ENCODE measurements at places on chromosomes 2 and 18.

DNA sequence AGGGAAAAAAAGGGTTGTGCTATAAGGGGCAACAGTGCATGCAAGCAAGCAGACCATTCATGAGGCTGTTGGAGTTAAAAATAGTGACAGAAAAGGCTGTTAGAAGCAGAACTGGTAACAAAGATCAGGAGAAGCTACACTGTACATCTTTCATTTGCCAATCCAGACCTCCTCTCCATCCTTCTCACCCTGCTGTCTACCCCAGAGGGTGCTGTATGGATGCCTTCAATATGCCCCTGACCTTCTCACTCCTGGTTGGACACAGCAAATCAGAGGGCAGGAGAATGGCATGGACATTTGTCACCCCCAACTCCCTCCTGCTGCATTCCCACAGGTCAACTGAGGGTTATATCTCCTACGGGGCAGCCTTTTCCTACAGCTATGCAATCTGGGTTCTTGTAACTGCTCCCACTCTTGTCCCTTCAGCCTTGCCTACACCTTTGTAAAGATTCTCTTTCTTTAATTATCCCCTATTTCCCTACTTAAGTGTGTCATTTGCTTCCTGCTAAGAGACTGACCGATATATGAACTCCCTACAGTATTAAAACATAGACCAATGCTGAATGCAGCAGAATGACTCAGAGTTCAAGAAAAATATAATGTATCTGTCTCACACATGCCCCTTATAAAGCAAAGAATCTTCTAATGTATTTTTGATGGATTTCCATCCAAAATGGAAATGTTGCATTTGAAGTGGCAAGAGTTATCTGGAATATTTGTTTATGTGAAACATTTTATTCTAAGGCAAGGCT is 169.2 kb upstream of the NCKAP5 start:
- DNase-seq: no peak

DNA sequence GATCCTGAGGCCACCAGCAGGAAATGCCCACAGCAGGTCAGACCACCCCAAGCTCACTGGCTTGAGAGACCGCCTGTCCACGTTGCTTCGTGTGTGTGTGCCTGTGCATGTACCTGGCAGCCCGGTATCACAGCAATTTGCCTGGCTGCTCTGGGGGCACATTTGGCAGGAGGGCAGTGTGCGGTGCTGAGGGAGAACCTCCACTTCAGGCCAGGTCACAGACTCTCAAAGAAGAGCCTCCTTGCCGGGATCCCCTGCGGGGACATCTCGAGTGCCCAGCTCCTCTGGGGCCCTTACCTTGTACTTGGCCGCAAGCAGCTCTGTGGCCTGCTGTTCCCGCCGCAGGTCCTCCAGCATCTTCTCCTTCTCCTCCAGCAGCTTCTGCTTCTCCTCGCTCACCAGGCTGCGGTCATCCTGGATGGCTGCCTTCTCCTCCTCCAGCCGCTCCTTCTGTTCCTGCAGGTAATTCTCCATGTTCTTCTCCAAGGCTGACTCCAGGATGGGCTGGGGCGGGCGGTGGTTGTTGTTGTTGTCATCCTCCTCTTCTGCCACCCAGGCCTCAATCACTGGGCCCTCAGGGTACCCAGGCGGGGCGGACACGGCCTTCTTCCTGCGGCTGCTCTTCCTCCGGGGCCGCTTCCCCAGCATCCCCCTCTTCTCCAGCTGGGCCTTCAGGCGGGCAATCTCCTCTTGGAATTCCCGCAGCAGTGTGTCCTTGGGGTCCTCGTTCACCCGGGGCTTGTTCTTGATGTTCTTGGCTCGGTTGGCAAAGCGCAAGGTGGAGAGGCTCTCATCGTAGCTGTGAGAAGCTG is 2.0 kb downstream of the KIF3C start:
- DNase-seq: no peak

DNA sequence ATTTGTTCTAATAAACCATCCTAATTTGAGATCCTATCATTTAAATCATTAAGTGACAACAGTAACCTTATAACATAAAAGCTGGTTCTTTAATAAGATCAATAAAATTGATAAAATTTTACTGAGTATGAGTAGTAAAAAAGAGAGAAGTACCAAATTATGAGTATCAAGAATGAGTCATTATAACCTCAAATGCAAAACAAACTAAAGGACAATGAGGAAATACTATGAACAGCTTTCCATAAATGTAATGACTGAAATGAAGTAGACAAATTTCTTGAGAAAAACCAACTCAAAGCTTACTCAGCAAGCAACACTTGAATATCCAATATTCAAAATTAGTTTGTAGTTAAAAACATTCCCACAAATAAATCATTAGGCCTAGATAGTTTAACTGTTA is 433.0 kb downstream of the ZEB2 start:
- no peak for DNase-seq

GRCh38 chr2:197281421-197281820 is 29.2 kb downstream of the ANKRD44 start:
- no peak for DNase-seq

DNA sequence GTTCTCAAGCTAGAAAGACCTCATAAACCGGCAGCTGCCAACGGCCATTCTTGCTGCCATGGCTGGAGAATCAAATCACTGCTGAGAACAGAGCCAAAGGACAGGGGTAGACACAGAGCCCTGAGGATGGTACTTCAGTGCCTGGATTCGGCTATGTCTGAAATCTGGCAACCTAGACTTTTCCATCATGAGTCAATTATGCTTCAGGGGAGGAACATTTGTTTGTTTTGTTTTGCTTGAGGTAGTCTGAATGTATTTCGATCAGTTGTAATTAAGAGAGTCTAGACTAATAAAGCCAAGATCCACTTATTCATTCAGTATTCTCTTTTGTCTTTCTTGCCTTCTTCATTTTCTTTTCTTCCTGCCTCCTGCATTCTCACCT is 122.8 kb upstream of the SH3BP4 start:
- DNase-seq: no peak
